ENCODE measurements at places on chromosomes 3 and 15.

GRCh38 chr15:45442507-45443135 lies 64.3 kb upstream of the GATM start:
- DNase-seq = no peak

DNA sequence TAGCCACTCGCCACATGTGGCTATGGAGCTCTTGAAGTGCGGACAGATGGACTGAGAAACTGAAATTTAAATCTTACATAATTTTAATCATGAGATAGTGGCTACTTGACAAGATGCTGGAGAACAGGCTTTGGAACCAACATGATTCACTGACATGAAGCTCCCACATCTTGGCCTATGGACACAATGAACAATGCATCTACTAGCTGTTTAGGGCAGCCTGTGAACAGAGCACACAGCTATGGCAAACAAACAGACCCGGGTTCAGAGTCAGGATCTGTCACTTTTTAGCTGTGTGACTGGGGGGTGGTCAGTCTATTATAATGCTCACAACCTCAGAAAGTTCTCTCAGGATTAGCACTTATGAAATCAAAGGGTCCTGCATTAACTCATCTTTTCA lies 616.6 kb downstream of the MAGI1 start:
- no peak for DNase-seq

- no peak for DNase-seq
Measured at GRCh38 chr3:124174910-124175874, 183.3 kb upstream of the ROPN1 start.

GRCh38 chr3:24300949-24301348 lies 193.7 kb downstream of the THRB start:
- no peak for DNase-seq

DNA sequence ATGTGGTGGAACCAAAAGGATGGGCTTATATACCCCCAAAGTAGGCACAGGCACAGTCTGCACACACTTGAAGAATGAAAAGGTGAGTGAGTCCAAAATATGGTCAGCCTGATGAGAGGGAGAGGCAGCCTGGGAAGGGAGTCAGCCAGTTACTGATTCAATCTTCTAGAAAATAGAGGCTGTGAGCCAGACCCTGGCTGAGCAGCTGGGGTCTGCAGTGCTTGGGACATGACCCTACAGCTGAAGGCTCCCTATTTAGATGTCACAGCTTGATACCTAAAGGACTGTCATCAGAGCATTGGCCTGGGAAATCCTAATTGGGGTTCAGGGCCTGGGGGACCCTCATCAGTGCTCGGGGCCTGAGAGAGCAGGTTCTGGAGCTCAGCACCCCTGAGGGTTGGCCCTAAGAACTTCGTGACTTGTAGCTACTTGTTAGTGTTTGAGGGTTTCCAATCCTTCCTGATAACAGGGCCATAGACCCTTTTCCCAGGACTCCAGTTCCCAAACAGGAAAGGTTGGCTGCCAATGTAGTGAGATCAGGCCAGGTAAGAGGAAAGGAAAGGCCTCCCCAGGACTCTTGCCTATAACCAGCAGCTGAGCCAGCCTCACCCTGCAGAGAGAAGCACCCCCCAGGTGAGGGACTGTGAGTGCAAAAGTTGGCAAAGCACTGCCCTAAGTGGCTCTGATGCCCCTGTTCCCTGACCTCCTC lies 54.7 kb upstream of the SLCO2A1 start:
- no peak for DNase-seq

- no peak for DNase-seq
Measured at GRCh38 chr3:126528419-126528799, 4.5 kb downstream of the CHST13 start.

DNA sequence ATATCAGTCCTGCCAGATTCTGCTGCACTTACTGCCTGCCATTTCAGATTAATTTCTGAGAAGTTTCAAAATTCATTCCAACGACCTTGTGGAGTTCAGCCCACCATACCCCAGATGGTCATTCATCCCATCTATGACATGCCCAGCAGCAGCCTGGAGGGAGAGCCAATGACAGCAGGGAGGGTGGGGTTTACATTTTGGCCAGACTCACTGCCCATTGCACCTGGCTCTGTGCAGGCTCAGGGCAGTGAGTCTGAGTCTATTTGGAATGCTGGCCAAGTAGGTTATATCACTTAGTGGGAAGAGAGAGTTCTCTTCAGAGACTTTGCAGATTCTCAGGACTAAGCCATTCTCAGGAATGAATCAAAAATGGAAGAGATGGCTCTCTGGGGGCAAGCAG lies 21.5 kb downstream of the SRPRB start:
- DNase-seq = no peak

GRCh38 chr3:183108470-183108869 lies 9.2 kb upstream of the MCCC1 start:
- DNase-seq = no peak

GRCh38 chr3:190481779-190482178 lies 32.1 kb upstream of the TMEM207 start:
- no peak for DNase-seq

- no peak for DNase-seq
Measured at GRCh38 chr3:155204851-155205250, 88.6 kb downstream of the STRIT1 start.

DNA sequence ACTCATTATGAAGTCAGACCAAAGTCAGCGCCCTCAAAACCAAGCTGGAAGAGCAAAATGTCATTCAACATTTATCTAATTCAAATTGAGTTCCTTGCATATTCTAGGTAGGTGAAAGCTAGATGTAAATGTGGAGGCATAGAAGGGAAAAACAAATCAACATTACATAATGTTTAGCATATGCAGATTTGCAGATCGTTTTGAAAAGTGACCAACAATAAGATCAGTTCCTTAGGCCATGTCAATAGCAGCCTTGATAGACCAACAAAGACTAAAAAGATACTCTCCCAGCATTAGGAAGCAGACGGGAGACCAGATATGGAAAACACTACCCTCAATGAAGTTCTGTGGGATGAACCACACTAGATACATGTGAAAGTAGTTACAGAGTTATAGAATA lies 83.0 kb downstream of the PLD1 start:
- no peak for DNase-seq

Measured in left renal cortex interstitium (tissue), 4 donors.